ENCODE measurements at places on chromosomes 13 and 19.

- DNase-seq, result no peak
These were observed 5.4 kb upstream of the ICAM3 start for GRCh38 chr19:10344780-10345179.

- DNase-seq, result no peak
These were observed 12.2 kb downstream of the ARGLU1 start for GRCh38 chr13:106555631-106556328.

GRCh38 chr19:28636016-28636629, 576.8 kb downstream of the UQCRFS1 start:
- DNase-seq, result no peak

GRCh38 chr19:54460230-54461005, 3.2 kb downstream of the LENG9 start:
- no peak for DNase-seq

- no peak for DNase-seq
These were observed 15.5 kb upstream of the ZNF835 start for GRCh38 chr19:56687031-56687430.

GRCh38 chr13:60282186-60282585, 114.8 kb upstream of the TDRD3 start:
- DNase-seq, result no peak

DNA sequence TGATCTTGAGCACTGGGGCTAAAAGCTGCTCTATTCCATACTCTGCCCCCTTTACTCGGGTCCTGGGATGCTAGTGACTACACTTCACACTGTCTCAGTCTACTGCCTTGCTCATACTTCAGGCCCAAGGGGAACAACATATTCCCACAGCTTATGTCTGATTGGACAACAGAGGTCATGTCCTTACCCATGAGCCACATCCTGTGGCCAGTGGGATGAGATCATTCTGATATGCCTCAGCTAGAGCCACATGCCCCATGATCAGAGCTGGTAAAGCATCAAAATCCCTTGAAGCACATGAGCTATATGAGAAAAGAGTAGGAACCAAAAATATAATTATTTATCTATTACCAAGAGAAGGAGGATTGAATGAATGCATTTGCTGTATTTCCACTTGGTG, 290.1 kb upstream of the TSHZ3 start:
- DNase-seq, result no peak

DNA sequence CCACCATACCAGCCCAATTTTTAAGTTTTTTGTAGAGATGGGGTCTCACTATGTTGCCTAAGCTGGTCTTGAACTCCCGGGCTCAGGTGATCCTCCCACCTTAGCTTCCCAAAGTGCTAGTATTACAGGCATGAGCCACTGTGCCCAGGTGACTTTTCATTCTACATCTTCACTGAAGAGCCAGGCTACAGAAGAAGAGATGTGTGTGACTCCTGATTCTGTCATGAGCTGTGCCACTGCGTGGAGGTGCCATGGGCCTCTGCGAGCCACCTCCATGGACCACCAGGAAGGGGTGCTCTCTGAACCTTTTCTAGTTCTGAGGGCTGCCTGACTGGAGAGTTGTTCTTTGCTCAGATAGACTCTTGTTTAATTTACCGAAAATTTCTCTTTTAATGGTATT, 56.6 kb upstream of the RANBP3 start:
- no peak for DNase-seq

DNA sequence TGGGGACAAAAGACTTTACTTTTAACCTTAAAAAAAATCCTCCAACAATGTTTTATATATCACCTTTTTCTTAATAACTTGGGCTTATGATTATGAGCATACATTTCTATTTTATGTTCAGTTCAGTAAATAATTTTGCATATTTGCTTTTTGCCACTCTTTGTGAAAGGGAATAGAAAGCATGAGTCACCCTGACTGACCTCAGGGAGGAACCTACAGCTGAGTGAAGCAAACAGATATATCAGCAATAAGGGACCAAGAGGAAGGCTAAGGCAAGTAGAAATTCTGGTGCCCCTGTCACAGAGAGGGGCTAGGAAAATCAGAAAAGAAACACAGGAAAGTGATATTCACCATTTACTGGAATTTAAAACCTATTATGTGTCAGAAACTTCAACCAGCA, 37.2 kb upstream of the SOHLH2 start:
- DNase-seq, result no peak

GRCh38 chr13:44971656-44972595, 17.3 kb downstream of the NUFIP1 start:
- DNase-seq, result no peak

DNA sequence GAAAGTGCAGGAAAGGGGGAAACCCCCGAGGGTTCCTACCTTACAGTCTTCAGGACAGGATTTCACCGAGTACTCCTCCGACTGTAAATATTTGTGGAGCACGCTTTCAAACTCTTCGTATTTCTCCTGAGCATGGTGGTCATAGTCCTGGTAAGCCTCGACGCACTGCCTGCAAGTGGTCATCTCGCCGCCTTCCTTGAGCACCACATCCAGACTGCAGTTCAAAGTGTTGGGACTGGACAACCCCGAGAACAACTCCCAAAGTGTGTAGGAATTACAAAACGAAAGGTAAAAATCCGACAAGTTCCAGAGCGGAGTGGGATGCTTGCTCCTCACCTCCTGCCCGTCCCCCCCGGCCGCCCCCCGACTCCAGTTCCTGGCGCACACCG, 349.7 kb downstream of the LIG4 start:
- DNase-seq, result no peak

GRCh38 chr13:33996636-33997035, 178.7 kb downstream of the RFC3 start:
- DNase-seq, result no peak

DNA sequence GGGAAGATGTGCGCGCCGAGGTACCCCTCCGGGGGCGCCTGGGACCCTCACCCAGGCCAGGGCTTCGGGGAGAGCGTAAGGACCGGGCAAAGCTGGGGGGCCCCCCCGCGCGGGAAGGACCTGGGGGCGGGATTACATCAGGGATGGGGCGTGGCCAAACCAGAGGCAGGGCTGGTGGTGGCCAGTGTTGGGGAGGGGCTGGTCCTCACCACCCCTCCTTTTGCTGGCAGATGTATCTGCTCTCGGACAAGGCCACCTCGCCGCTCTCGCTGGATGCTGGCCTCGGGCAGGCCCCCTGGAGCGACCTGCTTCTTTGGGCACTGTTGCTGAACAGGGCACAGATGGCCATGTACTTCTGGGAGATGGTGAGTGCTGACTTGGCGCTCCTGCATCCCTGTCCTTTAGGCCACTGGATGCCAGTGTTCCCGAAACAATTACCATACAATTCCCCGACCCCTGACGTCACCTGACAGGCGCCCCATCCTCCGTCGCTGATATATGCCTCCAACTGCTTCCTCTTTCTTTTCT, 25.3 kb downstream of the TRPM4 start:
- DNase-seq, result no peak

DNA sequence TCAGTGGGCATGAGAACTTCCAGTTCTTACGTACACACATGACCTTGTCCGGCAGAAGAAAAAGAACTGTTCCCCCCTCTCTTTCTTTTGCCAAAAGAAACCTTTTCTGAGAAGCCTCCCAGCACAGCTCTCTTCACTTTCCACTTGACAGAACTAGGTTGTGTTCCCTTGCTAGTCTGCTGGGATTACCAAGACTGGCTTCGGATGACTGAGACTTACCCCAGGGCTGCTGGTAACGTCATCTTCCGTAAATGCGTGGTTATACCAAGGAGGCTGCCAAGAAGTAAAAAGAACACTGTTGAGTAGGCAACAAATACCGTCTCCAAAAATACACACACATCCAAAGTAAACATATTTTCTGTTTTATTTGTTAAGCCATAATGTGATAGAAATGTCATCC, 908.2 kb downstream of the EFNB2 start:
- DNase-seq, result no peak

- DNase-seq, result no peak
These were observed 3.1 kb downstream of the FTL start for GRCh38 chr19:48968179-48968661.

GRCh38 chr13:93101226-93101734, 125.3 kb upstream of the GPC6 start:
- no peak for DNase-seq

- DNase-seq, result no peak
These were observed at the start of gene ZNF382 for GRCh38 chr19:36605101-36605876. ZNF382 (plus strand) TSS chr19:36605313; CDS start chr19:36609915, 4,602 bp downstream.

DNA sequence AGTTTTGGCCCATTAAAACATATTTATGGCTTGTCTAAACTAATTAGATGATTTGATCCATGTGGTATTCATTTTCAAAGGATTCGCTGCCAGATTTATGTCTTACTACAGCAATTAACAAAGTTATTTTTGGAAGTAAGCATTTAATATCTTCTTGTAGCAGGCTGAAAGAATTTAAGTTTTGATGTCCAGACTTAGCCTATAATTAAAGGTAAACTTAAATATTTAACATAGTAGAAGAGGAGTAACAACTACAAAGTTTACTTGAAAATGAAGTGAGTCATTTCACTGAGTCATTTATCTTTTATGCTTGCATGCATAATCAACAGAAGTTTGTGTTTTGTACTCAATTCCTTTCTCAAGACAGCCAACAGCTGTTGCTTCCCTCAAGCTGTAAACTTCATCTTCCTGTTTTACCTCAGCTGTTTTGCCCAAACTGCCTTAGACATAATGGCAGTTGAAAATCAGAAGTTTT, 58.1 kb downstream of the EDNRB start:
- no peak for DNase-seq

DNA sequence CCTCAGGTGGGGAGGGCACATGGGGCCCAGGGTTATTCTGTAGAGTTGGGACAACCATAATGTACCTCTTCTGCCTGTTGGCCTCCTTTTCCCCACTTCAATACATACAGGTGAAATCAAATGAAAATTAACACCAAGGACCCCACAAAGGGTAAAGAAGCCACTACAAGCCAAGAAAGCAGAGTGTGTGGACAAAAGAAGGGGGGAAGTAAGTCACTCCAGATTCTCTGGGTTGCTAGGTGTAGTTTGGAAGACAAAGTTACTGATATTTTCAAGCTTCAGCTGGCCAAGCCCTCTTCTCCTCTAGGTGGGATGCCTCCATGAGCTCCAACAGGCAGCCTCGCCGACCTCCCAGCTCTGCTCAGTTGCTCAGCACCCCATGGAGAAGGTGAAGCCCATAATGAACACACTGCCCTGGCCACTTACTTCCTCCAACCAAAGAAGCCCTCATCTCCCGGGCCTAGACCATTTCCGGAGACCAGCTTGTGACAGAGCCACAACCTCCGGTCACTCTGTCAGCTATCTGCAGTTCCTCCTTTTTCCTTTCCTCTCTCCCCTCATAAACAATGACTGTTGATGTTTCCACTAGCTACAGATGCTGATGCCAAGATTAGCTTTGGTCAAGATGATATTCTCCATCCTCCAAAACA, 66.8 kb upstream of the MED4 start:
- no peak for DNase-seq

- DNase-seq, result no peak
These were observed 292.2 kb downstream of the MZT1 start for GRCh38 chr13:72435251-72435650.

- DNase-seq, result no peak
These were observed 163.0 kb downstream of the FGF9 start for GRCh38 chr13:21833921-21834320.

DNA sequence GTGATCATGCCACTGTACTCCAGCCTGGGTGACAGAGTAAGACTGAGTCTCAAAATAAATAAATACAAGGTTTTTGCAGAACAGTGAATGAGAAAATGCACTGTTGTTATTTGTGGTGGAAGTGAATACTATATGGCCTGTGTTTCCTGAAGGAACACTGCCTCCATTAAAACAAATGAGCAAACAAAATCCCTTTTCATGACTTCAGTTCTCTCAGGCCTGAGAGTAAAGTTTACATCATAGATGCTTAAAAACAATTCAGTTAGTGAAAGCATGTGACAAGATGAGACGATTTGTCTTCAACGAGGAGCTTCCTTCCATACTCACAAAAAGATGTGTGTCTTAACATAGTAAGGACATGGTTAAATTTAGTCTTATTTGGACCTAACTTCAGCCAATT, 14.4 kb downstream of the SPINT2 start:
- no peak for DNase-seq

DNA sequence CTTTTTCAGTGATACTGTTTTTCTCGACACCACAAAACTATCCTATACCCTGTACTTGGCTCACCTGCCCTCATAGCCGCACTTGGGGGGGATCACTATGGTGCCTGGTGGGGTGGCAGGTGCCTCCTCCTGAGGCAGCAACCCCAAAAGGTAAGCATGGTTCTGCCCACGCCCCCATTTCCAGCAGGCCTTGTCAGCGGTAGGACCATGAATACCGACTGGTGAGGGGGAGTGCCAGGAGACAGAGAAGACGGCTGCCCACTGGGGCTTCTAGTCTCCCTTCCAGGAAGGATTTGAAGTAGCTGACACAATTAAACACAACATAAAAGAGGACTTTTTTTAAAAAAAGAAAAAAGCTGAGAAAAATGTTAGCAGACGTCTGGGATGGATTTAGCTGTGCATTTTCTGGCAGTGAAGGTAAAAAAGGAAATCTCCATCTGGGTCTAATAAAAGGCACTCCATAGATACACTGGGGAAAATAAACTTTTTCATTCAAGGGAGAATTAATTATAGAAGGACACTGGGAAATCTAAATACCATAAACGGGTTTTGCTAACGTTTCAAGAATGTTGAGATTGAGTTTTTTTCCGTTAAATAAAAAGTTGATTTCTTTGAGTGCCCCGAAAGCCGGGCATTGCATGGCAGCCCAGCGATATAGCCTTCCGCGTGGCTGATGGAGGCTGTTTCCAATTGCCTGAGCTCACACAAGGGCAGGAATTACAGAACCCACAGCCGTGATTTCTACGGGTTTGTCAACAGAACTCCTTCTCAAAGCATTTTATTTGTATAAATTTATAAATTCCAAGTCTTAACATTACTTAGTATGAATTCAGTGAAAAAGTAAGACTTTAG, 45.1 kb downstream of the ATP11A start:
- no peak for DNase-seq

GRCh38 chr13:73675821-73676220, 458.4 kb downstream of the KLF12 start:
- DNase-seq, result no peak

DNA sequence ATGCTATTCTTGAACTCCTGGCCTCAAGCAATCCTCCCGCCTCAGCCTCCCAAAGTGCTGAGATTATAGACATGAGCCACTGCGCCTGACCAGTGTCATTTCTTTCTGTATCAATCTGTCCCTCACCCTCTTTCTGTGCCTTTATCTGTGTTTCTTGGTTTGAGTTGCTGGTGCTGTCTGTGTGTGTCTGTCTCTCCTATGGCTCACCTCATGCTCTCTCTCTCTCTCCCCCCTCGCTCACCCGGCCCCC, 9.9 kb downstream of the IRF2BP1 start:
- DNase-seq, result no peak

DNA sequence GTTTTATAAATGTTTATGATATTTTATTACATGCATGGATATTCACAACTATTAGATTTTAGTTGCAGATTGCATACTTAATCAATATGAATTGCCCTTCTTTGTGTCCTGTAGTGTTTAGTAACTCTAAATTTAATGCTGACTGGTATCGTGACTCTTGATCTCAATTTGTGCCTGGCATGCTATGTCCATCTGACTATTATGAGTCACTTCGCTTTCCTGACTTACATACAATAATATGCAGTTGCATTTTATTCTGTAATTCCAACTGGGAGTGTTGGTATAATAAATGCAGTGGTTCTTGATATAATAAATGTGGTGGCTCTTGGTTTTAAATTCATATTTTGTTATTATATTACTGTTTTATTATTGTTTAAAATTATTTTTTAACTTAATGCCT, 277.5 kb downstream of the LIG4 start:
- DNase-seq, result no peak
